ENCODE measurements at places on chromosomes 1 and 21.

DNA sequence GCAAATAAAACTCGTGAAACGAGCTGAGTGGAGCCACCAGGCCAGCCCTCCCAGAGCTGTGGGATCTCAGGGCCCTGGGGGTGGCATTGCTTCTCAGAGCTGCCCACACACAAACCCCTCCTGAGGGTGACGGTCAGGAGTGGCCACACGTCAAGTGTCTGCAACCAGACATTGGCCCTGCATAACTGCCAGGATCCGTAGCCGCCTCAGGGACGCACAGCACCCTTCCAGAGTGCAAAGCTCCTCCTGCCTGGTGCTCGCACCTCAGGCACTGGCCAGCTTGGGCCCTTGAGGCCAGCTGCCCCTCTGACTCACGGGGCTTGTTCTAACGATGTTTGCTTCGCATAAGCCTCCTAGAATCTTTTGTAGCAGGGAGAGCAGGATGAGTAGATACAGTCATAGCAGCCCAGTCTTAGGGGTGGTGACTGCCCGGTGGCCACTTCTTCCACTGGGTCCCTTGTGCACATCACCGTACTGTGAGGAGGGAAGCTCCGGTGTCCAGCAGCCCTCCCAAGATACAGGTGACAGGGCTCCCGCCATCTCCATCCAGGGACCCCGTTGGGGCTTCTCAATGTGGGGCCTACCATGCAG, 5.0 kb downstream of the WNT3A start:
- DNase-seq = no peak

- DNase-seq = no peak
Observed at GRCh38 chr1:186740324-186740723, 60.1 kb upstream of the PTGS2 start.

- no peak for DNase-seq
Observed at GRCh38 chr1:21779613-21780521, 3.1 kb downstream of the USP48 start.

DNA sequence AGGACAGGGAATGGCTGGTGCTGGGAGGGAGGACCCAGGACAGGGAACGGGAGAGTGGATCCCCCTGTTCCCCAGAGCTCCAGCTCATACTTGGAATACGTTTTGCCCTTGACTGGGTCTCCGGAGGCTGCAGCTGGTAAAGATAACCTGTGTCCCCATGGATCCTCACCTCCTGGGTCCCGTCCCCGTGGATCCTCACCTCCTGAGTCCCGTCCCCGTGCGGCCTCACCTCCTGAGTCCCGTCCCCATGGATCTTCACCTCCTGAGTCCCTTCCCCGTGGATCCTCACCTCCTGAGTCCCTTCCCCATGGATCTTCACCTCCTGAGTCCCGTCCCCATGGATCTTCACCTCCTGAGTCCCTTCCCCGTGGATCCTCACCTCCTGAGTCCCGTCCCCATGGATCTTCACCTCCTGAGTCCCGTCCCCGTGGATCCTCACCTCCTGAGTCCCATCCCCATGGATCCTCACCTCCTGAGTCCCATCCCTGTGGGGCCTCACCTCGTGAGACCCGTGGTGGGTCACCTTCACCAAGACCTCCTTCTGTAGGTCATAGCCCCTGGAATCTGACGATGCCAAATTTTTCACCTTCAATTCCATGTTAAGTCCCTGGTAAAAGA, 61.4 kb downstream of the SCCPDH start:
- DNase-seq = no peak

- DNase-seq = no peak
Observed at GRCh38 chr1:65942476-65942875, 149.8 kb downstream of the PDE4B start.

DNA sequence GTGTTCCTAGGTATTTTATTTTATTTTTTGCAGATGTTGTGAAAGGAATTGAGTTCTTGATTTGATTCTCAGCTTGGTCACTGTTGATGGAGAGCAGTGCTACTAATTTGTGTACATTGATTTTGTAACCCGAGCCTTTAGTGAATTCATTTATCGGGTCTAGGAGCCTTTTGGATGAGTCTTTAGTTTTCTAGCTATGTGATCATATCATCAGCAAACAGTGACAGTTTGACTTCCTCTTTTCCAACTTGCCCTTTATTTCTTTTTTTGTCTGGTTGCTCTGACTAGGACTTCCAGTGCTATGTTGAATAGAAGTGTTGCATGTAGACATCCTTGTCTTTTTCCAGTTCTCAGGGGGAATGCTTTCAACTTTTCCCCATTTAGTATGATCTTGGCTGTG, 138.9 kb downstream of the LHX8 start:
- no peak for DNase-seq

DNA sequence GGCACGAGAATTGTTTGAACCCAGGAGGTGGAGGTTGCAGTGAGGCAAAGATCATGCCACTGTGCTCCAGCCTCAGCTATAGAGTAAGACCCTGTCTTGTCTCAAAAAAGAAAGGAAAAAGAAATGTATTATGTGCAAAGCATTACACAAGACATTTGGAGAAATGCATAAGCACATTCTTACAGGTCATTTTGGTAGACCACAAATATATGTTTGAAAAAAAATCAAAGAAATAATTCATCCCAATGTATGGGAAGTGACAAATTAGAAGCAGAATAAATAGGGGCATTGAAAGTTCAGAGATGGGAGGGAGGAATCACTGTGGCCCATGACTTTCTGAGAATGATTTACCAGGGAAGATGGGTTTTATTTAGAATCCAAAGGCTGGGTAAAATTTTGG, 283.5 kb upstream of the ADAMTS5 start:
- no peak for DNase-seq

GRCh38 chr1:46425726-46426125, 31.6 kb downstream of the FAAH start:
- DNase-seq = no peak

GRCh38 chr1:14443164-14443787, 155.2 kb upstream of the KAZN start:
- no peak for DNase-seq

GRCh38 chr1:116478621-116479020, 92.2 kb downstream of the CD58 start:
- no peak for DNase-seq

- DNase-seq = no peak
Observed at GRCh38 chr1:182357913-182358312, 33.7 kb downstream of the GLUL start.

DNA sequence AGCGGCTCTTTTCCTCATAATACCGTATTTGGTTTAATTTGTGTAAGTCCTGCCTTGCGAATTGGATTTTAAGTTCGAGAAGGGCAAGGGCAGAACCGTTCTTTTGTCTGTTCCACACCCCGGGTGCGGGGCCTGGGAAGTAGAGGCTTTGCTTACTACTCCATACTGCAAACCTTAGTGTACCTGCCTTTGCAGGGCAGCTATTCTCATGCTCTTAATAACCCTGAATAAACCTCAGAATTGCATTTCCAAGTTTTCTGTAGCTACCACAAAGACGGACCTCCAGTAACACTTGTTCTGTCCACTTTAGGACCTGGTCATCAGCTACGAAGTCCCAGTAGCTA, 657 bp upstream of the HNRNPU start:
- DNase-seq = no peak

GRCh38 chr1:168225476-168226190, at the start of gene SFT2D2:
TSS of gene SFT2D2 (plus strand) at chr1:168226004. CDS start at chr1:168226080, 76 bp downstream.
- DNase-seq = peak; percentile 75

DNA sequence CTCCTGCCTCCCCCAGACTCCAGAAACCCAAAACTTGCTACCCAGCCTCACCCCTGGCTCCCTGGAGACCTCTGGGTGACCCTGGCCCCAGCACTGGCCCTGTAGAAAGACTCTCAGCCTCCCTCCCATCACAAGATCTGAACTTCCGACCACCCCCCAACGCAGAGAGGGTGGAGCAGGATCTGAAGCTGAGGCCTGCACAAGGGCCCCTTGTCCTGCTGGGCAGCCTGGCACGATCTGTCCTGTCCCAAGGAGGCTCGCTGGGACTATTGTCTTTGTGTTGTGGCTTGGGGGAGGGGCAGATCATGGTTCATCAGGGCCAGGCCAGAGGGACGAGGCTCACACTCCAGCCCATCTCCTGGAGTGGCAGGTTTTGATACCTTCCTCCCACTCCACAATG, 20.0 kb downstream of the PHLDA3 start:
- DNase-seq = no peak

GRCh38 chr1:21217812-21218596, 41.3 kb upstream of the EIF4G3 start:
- DNase-seq = no peak

All from HAP-1 (cell line).